Mesenchymal stem cell (in vitro differentiated cells and primary cell): ENCODE measurements at places on chromosomes 2 and 18.

- H3K27ac ChIP-seq, result no peak overlapping the region
- H3K27me3 ChIP-seq, result no peaks in the 10 kb centered on the region
- H3K4me1 ChIP-seq, result peaks cover 4% of the 10 kb centered on the region
- no peak overlapping the region for H3K4me3 ChIP-seq
- peaks cover 38% of the 10 kb centered on the region for H3K36me3 ChIP-seq
Observed at GRCh38 chr18:58882044-58882443, 17.4 kb downstream of the ZNF532 start.

DNA sequence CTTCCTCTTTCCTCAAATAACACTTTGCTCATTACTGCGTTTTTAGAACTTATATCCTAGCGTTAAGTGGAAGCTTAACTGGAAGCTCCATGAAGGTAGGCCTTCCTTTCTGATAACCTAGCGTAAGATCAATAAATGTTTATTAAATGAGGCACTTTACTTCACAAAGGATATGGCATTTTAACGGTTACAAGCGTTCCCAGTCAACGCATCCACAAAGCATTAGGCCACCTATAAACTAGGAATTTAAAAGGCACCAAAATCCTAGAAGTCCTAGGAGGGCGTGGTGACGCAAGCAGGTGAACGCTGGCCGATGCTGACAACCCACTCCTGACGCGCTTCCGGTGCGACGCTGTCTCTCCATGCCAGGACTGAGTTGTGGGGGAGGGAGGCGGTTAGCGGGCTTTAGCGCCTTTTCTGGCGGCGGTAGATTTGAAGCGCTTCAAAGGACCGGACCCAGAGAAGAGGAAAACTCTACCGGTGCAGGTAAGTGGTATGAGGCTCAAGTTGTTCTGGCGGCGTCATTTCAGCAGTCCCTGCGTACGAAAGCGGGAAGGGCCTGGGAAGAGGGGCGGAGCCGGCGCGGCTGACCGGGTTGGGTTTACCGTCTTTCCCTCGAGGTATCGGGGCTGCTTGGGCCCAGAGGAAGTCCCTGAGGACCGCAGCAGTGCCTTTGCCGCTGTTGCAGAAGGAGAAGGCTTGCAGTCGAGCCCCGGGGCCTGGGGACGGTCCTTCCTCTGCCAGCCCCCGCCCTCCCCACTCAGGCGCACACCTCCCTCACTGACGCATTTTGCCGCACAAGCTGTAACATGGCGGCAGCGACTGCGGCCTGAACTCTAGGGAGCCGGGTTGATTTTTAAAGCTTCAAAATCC lies at the start of gene PPIG:
Gene PPIG, plus strand, starts transcription at position 347 of the 873 bp plus-strand sequence. CDS start 19,691 bp downstream, outside the sequence.
- H3K27me3 ChIP-seq, result no peaks in the 10 kb centered on the region
- peaks cover 2% of the 10 kb centered on the region for H3K4me1 ChIP-seq
- H3K4me3 ChIP-seq, result peak within 1 kb of the TSS; percentile 96
- DNase-seq, result peak; percentile 94

GRCh38 chr2:144183727-144184126 lies 336.2 kb downstream of the ZEB2 start:
- H3K4me1 ChIP-seq, result no peaks in the 10 kb centered on the region
- no peak overlapping the region for H3K27ac ChIP-seq
- no peak overlapping the region for H3K4me3 ChIP-seq
- DNase-seq, result no peak

GRCh38 chr2:16162491-16163040 lies 222.2 kb downstream of the MYCN start:
- no peak overlapping the region for H3K27ac ChIP-seq
- H3K4me1 ChIP-seq, result no peaks in the 10 kb centered on the region
- no peak for DNase-seq
- no peaks in the 10 kb centered on the region for H3K36me3 ChIP-seq

DNA sequence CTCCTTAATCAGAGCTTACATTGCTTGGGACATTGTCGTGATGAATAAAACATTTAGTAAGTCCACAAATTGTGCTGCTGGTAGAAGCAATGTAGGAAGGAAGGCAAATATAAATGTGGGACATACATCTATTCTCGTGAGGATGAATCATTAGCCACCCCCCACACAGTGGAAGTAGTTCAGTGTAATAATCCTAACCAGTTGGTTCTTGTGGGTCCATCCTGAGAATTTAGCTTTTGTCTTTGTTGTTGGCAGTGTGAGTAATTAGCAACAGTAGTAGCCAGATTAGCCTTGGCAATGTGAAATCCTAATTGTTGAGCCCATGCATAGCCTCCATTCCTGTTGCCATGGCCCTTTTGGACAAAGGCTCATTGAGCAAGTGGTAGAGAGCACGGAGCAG lies 532.1 kb downstream of the FBXO15 start:
- no peak overlapping the region for H3K4me3 ChIP-seq
- H3K4me1 ChIP-seq, result peaks cover 2% of the 10 kb centered on the region
- no peak overlapping the region for H3K27ac ChIP-seq
- no peaks in the 10 kb centered on the region for H3K36me3 ChIP-seq
- no peak for DNase-seq
- H3K27me3 ChIP-seq, result no peaks in the 10 kb centered on the region

- no peak overlapping the region for H3K27ac ChIP-seq
- H3K4me1 ChIP-seq, result peaks cover 2% of the 10 kb centered on the region
- peak; percentile 58 for DNase-seq
- H3K36me3 ChIP-seq, result peaks cover 4% of the 10 kb centered on the region
Observed at GRCh38 chr2:158518084-158518483, 61.3 kb downstream of the PKP4 start.

DNA sequence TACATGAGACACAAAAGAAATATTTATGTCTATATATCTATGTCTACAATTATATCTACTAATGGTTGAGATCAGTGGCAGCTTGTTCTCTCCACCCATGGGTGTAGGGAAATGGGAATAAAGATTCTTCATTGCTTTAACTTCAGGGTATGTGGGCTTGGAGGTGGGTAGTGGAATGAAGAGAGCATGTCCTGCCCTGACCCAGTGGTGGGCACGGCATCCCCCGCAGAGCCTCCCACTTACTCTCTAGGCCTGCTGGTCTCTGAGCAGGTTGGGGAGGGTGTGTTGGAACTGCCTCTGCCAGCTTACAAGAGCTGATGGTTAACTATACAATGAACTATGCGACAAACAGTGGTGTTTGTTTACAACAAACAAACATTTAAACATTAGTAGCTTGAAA lies 152.5 kb upstream of the SKOR2 start:
- DNase-seq, result no peak
- H3K27me3 ChIP-seq, result peaks cover 21% of the 10 kb centered on the region
- H3K4me3 ChIP-seq, result no peak overlapping the region
- no peaks in the 10 kb centered on the region for H3K36me3 ChIP-seq

- peak overlapping the region; percentile 31 for H3K27ac ChIP-seq
- H3K4me1 ChIP-seq, result peaks cover 26% of the 10 kb centered on the region
- H3K27me3 ChIP-seq, result no peaks in the 10 kb centered on the region
- peaks cover 7% of the 10 kb centered on the region for H3K36me3 ChIP-seq
Observed at GRCh38 chr2:237511433-237511832, 24.4 kb downstream of the MLPH start.

GRCh38 chr2:6917761-6918421 lies 679 bp downstream of the RNF144A start:
- H3K27ac ChIP-seq, result no peak overlapping the region
- H3K4me1 ChIP-seq, result peaks cover 11% of the 10 kb centered on the region
- H3K36me3 ChIP-seq, result no peaks in the 10 kb centered on the region
- peak; percentile 44 for DNase-seq

DNA sequence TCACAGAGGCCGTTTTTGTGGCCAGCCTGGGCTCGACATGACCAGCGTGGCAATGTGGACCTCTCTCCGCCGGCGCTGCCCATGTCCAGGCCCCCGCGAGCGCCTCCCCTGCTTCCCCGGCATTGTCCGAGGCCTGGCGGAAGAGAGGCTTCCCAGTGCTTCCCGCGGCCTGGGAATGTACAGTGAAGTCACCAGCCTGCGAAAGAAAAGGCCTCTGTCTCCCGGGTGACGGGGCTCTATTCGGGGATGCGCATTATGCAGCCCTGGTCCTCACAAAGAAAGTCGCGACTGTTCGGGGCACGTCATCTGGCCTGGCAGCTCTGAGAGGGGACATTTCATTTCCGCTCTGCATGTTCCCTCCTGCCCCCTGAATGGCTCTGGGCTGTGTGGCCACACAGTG lies 109.2 kb upstream of the AGAP1 start:
- H3K36me3 ChIP-seq, result no peaks in the 10 kb centered on the region
- no peaks in the 10 kb centered on the region for H3K4me1 ChIP-seq

- DNase-seq, result no peak
- no peak overlapping the region for H3K4me3 ChIP-seq
- no peaks in the 10 kb centered on the region for H3K4me1 ChIP-seq
Observed at GRCh38 chr2:147214914-147215313, 629.9 kb upstream of the ACVR2A start.

DNA sequence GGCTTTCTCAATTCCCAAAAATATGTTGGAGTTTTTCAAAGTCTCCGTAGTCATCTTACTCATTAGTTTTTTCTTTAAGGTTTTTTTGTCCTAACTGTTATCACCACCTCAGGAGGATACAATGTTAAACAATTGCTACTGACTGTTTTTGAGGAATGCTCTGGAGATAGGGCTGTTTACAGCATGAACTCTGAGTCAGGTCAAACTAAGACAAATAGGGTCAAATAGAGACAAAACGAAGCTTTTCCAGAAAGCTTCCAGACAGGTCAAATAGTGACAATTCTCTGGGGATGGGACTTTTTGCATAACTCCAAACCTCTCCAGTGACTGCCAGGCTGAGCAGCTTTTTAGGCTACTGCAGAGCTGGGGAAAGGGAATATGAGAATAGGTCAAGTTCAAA lies 15.2 kb upstream of the DIPK1C start:
- no peaks in the 10 kb centered on the region for H3K4me1 ChIP-seq
- H3K27me3 ChIP-seq, result peaks cover 36% of the 10 kb centered on the region
- no peak for DNase-seq
- no peak overlapping the region for H3K4me3 ChIP-seq
- no peak overlapping the region for H3K27ac ChIP-seq
- no peaks in the 10 kb centered on the region for H3K36me3 ChIP-seq

- H3K36me3 ChIP-seq, result no peaks in the 10 kb centered on the region
- no peak overlapping the region for H3K4me3 ChIP-seq
- DNase-seq, result no peak
- no peak overlapping the region for H3K27ac ChIP-seq
- no peaks in the 10 kb centered on the region for H3K27me3 ChIP-seq
Observed at GRCh38 chr2:49661809-49662208, 507.5 kb upstream of the FSHR start.

DNA sequence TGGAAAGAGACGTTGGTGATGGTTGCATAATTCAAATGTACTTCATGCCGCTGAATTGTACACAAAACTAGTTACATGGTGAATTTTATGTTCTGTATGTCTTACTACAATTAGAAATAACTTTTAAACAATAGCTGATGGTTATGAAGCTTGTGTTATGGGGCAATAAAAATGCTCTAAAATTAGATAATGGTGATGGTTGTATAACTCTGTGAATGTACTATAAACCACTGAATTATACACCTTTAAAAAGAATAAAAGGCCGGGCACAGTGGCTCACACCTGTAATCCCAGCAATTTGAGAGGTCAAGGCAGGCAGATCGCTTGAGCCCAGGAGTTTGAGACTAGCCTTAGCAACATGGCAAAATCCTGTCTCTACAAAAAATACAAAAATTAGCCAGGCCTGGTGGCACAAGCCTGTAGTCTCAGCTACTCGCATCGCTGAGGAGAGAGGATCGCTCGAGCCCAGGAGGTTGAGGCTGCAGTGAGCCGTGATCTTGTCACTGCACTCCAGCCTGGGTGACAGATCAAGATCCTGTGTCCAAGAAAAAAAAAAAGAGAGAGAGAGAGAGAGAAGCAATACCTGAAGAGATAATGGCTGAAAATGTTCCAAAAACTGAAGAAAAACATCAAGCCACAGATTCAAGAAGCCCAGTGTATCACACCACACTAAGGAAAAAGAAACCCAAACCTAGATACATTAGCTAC lies 6.3 kb downstream of the RNU4ATAC start:
- no peak overlapping the region for H3K4me3 ChIP-seq
- no peak for DNase-seq
- H3K4me1 ChIP-seq, result peaks cover 4% of the 10 kb centered on the region
- H3K36me3 ChIP-seq, result no peaks in the 10 kb centered on the region
- no peak overlapping the region for H3K27ac ChIP-seq
- H3K27me3 ChIP-seq, result no peaks in the 10 kb centered on the region

GRCh38 chr2:25302758-25303375 lies 38.9 kb downstream of the DNMT3A start:
- no peak for DNase-seq
- peaks cover 4% of the 10 kb centered on the region for H3K27me3 ChIP-seq
- peaks cover 67% of the 10 kb centered on the region for H3K36me3 ChIP-seq
- no peak overlapping the region for H3K4me3 ChIP-seq
- no peak overlapping the region for H3K27ac ChIP-seq

- no peaks in the 10 kb centered on the region for H3K27me3 ChIP-seq
- DNase-seq, result peak; percentile 53
- H3K36me3 ChIP-seq, result no peaks in the 10 kb centered on the region
- no peak overlapping the region for H3K4me3 ChIP-seq
- peak overlapping the region; percentile 34 for H3K27ac ChIP-seq
Observed at GRCh38 chr2:134736167-134736880, 17.5 kb upstream of the TMEM163 start.

DNA sequence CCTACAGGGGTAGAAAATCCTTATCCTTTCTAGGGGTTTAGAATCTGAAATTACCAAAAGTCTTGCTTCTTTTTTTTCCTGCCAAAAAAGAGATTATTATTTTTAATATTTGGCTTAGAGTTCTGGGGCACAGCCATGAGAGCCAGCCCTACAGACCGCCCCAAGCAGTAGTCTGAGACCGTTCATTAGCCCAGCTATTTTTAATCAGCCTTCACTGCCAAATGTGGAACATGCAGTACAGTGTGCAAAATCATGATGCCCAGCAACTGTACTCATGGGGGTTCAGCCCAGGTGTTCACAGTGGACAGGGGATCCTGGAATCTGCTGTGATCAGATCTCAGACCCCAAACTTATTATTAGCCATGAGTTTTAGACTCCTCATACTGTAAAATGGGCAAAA lies 60.4 kb downstream of the GRB14 start:
- peaks cover 4% of the 10 kb centered on the region for H3K4me1 ChIP-seq
- H3K27me3 ChIP-seq, result no peaks in the 10 kb centered on the region
- no peak overlapping the region for H3K4me3 ChIP-seq
- H3K36me3 ChIP-seq, result peaks cover 5% of the 10 kb centered on the region
- no peak for DNase-seq

DNA sequence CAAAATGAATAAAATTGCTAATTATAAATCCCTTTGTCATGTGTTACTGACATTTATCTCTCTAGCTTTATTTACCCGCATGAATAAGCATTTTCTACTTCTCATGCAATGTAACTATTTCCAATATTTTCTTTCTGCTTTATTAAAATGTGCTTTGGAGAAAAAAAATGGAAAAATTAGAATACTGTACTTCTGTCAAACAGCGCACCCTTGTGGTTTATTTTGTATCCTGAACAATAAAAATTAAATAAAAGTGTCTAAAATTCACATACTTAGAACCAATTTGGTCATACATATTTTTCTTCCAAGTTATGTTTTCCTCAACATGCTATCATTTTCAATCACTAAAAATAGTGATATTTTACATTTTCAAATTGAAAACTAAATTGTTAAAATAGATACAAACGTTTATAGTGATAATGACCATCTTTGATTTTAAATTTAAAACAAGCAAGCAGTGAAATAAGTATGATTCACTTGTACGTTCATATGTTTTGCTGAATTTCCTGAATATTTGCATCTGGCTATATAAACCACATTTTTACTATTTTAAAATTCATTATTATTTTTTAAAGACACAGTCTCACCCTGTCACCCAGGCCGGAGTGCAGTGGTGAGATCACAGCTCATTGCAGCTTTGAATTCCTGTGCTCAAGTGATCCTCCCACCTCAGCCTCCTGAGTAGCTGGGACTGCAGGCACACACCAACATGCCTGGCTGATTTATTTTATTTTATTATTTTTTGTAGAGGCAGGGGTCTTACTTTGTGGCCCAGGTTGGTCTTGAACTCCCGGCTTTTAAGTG lies 95.9 kb upstream of the GRB14 start:
- no peaks in the 10 kb centered on the region for H3K27me3 ChIP-seq
- DNase-seq, result peak; percentile 40
- H3K27ac ChIP-seq, result peak overlapping the region; percentile 57
- H3K4me1 ChIP-seq, result peaks cover 4% of the 10 kb centered on the region
